Mesendoderm (in vitro differentiated cells): ENCODE measurements at places on chromosomes 2 and 18.

DNA sequence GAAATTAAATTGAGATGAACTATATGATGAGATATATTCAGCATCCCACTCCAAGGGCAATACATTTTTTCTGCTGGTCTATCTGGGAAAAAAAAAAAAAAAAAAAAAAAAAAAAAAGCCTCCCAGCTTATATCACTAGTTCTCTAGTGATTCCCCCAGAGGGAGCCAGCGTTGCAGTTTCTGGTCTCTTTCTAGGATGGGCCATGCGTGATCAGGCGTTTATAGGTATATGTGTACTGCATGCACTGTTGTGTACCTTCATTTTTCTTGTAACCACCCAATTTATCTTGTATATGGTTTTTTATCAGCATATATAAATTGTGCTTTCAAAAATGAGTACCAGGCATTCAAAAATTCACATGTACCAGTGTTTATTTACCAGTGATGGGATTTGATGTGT, 35.1 kb downstream of the DCDC2C start:
- H3K27me3 ChIP-seq = no peaks in the 10 kb centered on the region
- no peak overlapping the region for H3K4me3 ChIP-seq
- H3K36me3 ChIP-seq = no peaks in the 10 kb centered on the region
- H3K4me1 ChIP-seq = no peaks in the 10 kb centered on the region

- H3K36me3 ChIP-seq = no peaks in the 10 kb centered on the region
- H3K4me3 ChIP-seq = no peak overlapping the region
- no peaks in the 10 kb centered on the region for H3K27me3 ChIP-seq
- no peaks in the 10 kb centered on the region for H3K4me1 ChIP-seq
These were observed 65.5 kb upstream of the GPC1 start for GRCh38 chr2:240369801-240370585.

GRCh38 chr18:23743733-23744333, 54.6 kb downstream of the LAMA3 start:
- H3K4me1 ChIP-seq = peaks cover 2% of the 10 kb centered on the region
- no peak overlapping the region for H3K27ac ChIP-seq
- no peaks in the 10 kb centered on the region for H3K36me3 ChIP-seq
- no peak overlapping the region for H3K4me3 ChIP-seq
- no peaks in the 10 kb centered on the region for H3K27me3 ChIP-seq
- DNase-seq = peak; percentile 24

GRCh38 chr2:96374211-96374951, 38.8 kb downstream of the NCAPH start:
- H3K36me3 ChIP-seq = peaks cover 15% of the 10 kb centered on the region
- no peak for DNase-seq
- no peak overlapping the region for H3K4me3 ChIP-seq
- no peaks in the 10 kb centered on the region for H3K4me1 ChIP-seq

DNA sequence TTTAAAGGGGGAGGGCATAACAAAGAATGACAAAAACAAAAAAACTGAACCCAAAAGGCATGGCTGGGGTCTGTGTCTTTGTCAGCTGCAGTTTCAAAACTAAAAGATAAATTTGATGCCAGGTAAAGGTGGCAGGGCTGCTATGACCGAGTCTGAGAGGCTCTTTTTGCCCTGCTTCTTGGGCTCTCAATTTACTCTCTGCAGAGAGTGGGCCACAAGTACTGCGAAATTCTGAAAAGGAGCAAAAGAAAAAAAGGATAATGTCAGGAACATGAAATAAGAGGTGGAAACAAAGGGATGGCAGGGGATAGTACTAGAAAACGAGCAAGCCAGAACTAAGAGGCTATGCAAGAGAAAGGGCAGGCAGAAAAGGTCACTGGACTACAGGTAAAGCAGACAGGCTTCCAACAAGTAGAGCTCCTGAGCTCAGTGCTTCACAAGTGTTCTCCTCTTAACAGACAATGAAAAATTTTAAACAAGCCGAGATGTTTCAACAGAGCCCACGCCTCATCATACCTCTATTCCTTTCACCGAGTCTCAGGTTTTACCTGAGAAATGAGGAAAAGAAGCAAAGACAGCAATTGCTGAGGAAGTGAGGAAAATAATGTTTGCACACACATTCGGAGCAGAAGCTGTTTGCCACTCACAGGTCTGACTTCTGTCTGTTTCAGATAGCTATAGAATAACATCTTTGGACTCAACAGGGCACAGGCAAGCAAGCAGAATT, 7.3 kb downstream of the IRS1 start:
- H3K27ac ChIP-seq = peak overlapping the region; percentile 52
- H3K4me3 ChIP-seq = peak overlapping the region; percentile 8
- DNase-seq = peak; percentile 28
- peaks cover 2% of the 10 kb centered on the region for H3K36me3 ChIP-seq
- H3K27me3 ChIP-seq = no peaks in the 10 kb centered on the region
